ENCODE measurements at places on chromosomes 6 and 20. TPM values are rescaled to one million over a fixed set of nuclear protein-coding genes. Genes with fewer than 3 reads are reported as not detected.

The JPH2 gene
- total RNA-seq: 29.1 TPM

The SIRPB2 gene
- total RNA-seq: 3.2 TPM

The RNF39 gene
- 9.0 TPM for total RNA-seq

The BPI gene
- 0.41 TPM for total RNA-seq

The CCN2 gene
- total RNA-seq: 73.1 TPM

The DEFB129 gene
- total RNA-seq: not detected

The MAS1 gene
- 0.17 TPM for total RNA-seq

The NUS1 gene
- total RNA-seq: 17.5 TPM

The EDN1 gene
- total RNA-seq: 20.4 TPM

The AKAP12 gene
- total RNA-seq: 159 TPM

The CTCFL gene
- not detected for total RNA-seq

The SLC17A3 gene
- not detected for total RNA-seq

The TNFRSF6B gene
- total RNA-seq: 12.2 TPM

The EYS gene
- 0.18 TPM for total RNA-seq

The PPP1R3G gene
- 1.5 TPM for total RNA-seq

The PKHD1 gene
- total RNA-seq: 0.46 TPM

The RBL1 gene
- 9.7 TPM for total RNA-seq

The RBBP8NL gene
- total RNA-seq: 4.9 TPM

The ZNF334 gene
- 23.3 TPM for total RNA-seq

The SRSF3 gene
- total RNA-seq: 111 TPM

The ANKRD66 gene
- not detected for total RNA-seq

The NFATC2 gene
- 4.3 TPM for total RNA-seq

The CD83 gene
- 5.7 TPM for total RNA-seq

The TTK gene
- total RNA-seq: 4.3 TPM

The C6orf118 gene
- total RNA-seq: not detected

The CCR6 gene
- not detected for total RNA-seq

The ZNF341 gene
- total RNA-seq: 2.8 TPM

The SLC13A3 gene
- 10.5 TPM for total RNA-seq

The ADGRF1 gene
- total RNA-seq: 5.6 TPM

The MCHR2 gene
- not detected for total RNA-seq

The PIM1 gene
- 4.8 TPM for total RNA-seq

The RUNX2 gene
- 9.2 TPM for total RNA-seq

The FILIP1 gene
- total RNA-seq: 3.3 TPM

The RAD21L1 gene
- total RNA-seq: not detected

The GINM1 gene
- 43.6 TPM for total RNA-seq

The SLC22A3 gene
- 50.2 TPM for total RNA-seq

Data from prostate gland (tissue), 2 donors.